T follicular helper cell (primary cell): ENCODE measurements at places on chromosomes 12 and 14.

GRCh38 chr12:107275530-107275929, 182.2 kb upstream of the CRY1 start:
- no peak for DNase-seq

- DNase-seq: no peak
These were observed 86.3 kb downstream of the PLEKHG3 start for GRCh38 chr14:64790478-64790877.

DNA sequence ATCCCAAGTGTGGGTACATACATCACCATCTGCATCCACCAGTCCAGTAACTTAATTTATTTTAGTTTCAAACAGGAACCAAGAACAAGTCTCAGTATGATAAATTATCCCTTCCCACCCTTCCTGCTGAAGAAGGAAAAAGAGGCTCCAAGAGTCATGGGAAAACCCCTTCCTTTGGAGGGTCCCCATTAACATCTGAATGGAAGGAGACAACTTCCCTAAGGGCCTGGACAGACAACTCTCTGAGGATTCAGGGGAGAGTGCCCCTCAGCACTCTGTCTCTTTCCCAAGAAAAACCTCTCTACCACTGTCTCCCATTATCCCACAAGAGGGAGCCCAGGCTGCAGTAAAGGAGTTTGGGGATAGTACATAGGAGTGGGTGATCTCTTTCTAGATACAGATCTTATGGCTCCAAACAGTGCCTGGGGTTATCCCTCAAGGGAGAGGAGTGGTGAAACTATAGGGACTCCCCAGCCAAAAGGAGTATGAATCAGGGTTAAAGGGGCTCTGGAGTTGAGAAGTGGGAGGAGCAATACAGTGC, 6.2 kb downstream of the WNT10B start:
- DNase-seq: no peak

DNA sequence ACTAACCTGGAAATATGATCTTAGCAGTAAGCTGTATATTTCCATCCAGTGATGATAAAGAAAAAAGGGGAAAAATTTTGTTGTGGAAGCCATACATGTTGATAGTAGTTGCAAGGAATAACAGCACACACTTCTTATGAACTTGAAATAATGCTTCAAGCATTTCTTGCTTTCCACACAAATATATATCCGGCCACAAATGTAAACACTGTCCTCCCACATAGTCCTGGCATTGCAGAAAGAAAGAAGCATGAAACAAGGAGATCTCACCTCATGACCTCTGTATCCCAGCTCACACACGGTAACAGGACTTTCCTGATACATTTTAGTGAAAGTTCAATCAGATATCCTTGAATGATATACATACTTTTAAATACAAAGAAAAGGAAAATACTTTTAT, 56.0 kb downstream of the LLPH start:
- DNase-seq: no peak

DNA sequence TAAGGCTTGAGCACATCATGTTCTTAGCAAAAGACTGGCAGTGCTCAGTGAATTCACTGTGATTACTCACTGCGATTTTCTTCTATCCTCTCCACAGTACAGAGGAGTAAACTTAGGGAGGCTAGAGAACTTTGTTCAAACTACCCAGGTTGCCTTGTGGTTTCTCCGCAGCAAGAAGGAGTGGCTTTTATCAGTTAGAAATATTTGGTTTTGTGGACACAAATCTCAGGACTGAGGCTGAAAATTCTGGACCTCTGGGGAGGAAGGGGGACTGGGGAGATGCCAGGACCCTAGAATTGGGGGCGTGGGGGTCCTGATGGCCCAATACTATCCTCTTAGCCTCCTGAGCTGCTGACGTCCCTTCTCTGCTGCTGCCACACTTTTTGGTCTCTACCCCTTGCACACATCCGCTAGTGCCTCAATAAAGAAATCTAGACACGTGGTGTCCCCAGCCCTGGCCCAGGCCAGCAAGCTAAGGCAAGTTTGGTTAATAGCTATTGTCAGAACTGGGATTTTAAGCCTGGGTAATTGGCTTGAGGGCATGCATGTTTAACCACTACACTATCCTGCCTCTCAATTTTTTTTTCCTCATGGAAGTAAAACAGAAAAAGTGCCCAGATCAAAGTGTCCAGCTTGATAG, 842 bp downstream of the OAS2 start:
- no peak for DNase-seq

DNA sequence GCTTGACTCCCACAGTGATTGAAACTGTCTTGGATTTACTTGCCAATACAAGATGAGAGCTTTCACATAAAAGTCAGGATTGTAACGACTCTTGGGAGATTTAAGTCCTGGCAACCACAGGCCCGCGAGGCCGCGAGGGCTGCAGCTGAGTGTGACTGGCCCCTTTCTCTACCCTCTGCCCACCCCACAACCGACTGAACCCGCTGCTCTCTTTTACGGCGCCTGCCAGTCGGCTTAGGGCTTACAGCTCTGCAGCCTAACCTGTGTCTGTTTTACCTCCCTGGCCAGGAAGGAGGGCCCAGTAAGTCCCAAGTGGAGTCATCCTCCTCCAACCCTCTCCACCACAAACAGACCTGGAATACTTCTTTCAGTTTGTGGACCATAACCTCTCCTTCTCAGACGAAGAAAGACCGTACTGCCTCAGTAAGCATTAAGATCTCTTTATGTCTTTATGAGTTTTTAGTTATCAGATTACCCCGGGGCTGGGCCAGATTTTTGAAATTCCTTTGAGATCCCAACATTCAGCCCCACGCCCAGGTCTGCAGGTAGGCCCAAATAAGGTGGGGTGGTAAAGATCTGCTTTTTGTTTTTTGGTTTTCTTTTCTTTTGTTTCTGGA, 12.6 kb upstream of the TIGAR start:
- DNase-seq: no peak

DNA sequence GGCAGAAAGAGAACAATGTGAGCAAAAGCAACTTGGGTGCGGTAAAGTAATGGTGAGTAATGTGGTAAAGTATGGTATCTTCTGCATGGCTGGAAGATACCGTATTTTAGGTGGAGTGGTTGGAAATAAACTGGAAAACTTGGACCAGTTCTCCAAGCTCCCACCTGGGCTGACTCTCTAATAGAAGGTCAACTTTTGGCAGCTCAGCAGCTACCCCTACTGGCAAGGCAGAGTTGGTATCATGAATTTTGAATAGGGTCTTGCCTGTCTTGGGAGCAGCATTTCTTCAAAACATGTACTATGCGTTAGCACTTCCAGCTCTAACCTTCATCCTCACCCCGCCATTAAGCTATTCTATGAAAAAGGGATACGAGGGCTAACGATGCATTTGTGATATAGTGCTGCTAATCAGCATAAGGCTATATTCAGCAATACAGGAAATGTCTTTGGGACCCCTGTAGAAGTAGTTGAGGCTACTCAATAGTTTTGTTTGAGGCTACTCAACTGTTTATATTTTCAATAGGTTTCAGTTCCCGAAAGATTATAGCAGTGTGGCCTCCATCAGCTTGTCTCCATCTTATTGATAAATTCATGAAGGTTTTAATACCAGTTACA, 276.3 kb upstream of the FAR2 start:
- no peak for DNase-seq
